ENCODE measurements at places on chromosomes 1 and 21. TPM values are rescaled to one million over a fixed set of nuclear protein-coding genes. Genes with fewer than 3 reads are reported as not detected.
A peak's percentile ranks its signal among the peaks of the same experiment; 100 is the strongest.

GRCh38 chr21:34649400-34649799 is 19.4 kb upstream of the CLIC6 start:
- DNase-seq, result no peak

AQP10 gene
- 0.02 TPM for polyA plus RNA-seq

DNA sequence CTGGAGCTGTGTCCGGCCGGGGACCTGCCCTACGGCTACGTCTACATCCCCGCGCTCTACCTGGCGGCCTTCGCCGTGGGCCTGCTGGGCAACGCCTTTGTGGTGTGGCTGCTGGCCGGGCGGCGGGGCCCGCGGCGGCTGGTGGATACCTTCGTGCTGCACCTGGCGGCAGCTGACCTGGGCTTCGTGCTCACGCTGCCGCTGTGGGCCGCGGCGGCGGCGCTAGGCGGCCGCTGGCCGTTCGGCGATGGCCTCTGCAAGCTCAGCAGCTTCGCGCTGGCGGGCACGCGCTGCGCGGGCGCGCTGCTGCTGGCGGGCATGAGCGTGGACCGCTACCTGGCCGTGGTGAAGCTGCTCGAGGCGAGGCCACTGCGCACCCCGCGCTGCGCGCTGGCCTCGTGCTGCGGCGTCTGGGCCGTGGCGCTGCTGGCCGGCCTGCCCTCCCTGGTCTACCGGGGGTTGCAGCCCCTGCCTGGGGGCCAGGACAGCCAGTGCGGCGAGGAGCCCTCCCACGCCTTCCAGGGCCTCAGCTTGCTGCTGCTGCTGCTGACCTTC is 412 bp downstream of the GPR25 start:
- DNase-seq, result no peak

DNA sequence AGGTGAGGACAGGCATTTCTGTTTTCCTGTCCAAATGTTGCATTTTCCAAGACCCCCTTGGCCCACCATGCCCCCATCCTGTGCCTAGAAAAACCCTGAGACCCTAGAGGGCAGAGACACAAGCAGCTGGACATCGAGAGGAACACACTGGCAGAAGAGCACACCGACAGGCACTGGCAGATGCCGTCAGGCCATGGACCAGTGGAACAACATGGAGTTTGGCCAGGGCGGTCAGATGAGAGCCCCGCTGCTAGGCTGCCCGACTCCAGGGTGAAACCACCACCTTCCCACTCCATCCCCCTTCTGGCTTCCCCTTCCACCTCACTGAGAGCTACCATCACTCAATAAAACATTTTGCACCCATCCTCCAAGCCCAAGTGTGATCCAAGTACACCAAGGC is 438.4 kb downstream of the SIPA1L2 start:
- no peak for DNase-seq

DNA sequence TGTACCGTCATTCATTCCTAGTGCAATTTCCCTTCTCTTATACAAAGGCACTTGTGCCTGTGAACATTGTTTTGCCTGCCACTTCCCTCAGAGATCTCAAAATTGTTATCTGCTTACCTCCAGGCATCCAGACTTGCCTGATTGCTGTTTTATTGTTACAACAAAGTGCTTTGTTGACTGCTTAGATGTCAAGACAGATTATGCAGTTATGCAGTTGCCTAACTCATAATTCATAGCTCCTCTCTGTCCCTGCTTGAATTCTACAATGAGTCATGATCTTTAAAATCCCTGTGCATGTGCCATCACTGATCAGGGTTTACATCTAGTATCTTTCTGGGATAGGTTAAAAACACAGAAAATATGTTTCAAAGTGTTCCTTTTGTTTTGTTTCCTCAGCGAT is 24.5 kb downstream of the CXADR start:
- DNase-seq, result peak; percentile 34

LCK gene
- not detected for polyA plus RNA-seq

- no peak for DNase-seq
Measured at GRCh38 chr21:43614839-43615238, 44.4 kb downstream of the HSF2BP start.

All from SK-N-SH (cell line).